ENCODE measurements at places on chromosomes 16 and 17. TPM values are rescaled to one million over a fixed set of nuclear protein-coding genes. Genes with fewer than 3 reads are reported as not detected.

- DNase-seq: no peak
These were observed 25.6 kb downstream of the PIK3R6 start for GRCh38 chr17:8841844-8842243.

DNA sequence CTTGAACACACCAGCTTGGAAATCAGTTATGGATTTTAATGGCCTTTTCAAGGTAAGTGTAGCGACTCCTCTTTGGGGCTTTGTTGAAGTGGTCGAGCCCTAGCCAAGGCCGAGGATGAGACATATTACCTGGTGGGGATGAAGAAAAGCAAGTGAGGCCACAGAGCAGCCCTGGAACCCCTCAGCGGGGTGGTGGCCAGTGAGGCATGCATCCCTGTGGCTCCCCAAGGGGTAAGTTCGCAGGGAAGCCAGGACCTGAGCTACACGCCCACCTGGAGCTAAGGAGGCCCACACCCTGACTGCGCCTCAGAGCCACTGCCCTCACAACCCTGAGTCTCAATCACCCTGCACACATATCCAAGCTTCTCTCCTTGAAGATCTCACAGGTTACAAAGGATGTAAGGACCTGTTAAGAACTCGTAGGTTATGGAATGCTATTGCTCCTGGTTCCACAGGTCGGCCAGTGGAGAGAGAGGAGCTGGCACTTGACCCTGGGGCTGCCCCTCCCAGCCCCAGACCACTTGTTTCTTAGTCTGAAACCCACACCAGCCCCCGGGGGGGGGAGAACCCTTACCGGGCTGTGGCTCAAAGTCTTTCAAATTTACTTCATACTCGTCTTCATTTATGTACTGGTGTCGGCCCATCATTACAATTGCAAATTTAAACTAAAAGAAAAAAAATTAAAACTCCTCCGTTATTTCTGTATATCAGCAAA lies 12.0 kb downstream of the LITAFD start:
- no peak for DNase-seq

DNA sequence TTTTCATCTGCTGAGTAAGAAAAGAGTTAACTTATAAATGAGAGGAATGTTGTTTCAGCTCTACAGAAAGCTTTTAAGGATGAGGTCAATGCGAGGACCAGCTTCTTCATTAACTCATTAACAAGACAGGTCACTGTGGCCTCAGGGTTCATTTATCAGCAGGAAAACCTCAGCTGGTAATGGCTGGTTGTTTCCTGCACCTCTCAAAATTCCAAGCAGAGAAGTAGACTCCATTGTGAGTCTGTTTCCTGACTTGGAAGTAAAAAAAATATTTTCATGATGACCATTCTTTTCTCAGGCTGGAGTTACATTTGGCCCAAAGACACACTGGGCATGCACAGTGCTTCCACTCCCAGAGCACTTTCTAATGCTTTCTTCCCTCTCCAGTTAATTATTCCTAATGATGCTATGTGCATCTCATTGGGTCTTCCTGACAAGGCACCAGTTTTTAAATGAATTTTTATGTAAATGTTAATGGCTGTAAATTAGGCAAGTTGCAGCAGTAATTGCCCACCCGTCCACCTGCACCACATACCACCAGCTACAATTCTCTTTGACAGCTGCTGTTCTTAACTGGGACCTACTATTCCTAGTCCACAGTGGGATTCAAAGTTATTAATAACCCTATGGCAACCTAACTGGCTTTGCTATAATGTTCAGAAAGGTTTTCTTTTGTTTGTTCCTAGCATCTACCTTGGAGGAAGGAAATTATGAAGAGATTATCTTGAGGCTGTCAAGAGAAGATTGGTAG lies 89.5 kb upstream of the BCAR1 start:
- no peak for DNase-seq

Gene EPX
- total RNA-seq: not detected

Gene TMEM92
- total RNA-seq: not detected

Gene SLC25A10
- total RNA-seq: 24.0 TPM
